Muscle of back (tissue), 13 donors: ENCODE measurements at places on chromosomes 11 and 22.

DNA sequence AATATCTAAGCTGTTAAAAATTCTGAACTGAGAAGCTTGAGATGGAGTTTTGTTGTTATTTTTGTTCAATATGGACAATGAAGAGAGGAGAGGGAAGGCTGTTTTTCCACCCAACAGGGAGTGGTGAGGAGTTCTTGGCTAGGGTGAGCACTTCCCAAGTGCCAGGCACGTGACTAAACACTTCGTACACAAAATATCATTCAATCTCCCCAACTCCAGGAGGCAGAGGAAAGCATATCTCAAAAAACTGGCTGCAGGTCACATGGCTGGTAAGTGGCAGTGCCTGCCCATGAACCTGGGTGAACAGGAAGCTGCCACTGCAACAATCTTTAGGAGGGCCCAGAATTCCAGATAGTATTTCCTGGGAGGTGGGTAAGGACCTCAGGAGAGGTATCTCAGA, 11.6 kb downstream of the ELF5 start:
- no peak for DNase-seq

DNA sequence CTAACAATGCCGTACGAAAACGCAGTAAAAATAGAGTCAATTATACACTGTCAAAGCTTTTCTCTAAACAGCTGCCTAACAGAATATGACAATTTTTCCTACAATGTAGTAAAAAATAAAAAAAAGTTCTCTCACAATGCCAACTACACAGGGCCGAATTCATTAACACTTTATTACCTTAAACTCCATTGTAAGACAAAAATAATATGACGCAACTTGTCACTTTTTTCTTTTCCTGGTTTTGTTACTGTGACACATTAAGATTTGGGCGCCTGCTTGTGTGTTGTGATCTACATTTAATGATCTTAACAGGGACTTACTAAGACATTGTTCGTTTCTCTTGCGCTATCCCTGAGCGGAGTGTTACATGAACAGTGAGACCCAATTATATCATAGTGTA, 204.1 kb downstream of the INSC start:
- DNase-seq: no peak

GRCh38 chr11:12377106-12377823, at the start of gene PARVA:
Gene PARVA, plus strand, starts transcription at chr11:12377571. Its CDS starts 77 bp downstream, at chr11:12377648.
- peak; percentile 93 for DNase-seq

GRCh38 chr11:128908391-128909246, 17.5 kb downstream of the KCNJ5 start:
- DNase-seq: no peak

GRCh38 chr11:104442321-104442720, 278.4 kb upstream of the PDGFD start:
- DNase-seq: no peak

DNA sequence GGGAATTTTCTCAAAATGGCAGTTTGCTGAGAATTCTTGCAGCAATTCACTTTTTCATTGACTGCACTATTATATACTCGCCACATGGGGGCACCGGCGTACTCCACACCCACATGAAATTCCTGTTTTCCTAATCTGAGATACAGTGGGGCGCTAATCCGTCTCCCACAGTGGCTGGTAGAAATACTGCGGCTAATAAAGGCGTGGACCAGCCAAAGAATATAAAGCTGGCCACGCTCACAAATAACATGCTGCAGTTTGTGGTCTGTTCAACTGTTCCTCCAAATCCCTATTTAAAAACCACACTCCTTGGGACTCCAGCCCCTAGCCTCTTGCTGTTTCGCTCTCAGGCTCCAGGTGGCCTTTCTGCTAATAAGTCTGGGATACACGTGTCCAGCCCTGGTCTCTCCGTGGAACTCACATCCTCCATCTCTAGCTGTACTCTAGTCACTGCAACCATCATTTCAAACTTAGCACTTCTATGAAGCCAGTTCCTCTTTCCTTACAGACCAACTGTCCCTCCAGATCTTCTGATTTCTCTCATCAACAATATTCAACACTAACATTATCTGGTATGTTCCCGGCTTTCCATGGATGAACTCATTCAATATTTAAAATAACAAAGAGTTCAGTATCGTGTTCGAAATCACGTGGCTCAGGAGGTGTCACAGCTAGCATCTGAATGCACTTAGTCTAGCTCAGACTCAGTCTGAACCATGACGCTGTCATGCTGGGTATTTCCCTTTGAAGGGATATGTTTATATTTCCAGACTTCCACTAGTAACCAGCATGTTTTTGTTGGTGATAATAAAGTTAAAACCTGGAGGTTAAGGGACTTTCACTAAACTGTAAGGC, 22.0 kb downstream of the TBRG1 start:
- DNase-seq: peak; percentile 62

- DNase-seq: peak; percentile 85
Observed at GRCh38 chr11:20097319-20098221, 62.7 kb downstream of the DBX1 start.

DNA sequence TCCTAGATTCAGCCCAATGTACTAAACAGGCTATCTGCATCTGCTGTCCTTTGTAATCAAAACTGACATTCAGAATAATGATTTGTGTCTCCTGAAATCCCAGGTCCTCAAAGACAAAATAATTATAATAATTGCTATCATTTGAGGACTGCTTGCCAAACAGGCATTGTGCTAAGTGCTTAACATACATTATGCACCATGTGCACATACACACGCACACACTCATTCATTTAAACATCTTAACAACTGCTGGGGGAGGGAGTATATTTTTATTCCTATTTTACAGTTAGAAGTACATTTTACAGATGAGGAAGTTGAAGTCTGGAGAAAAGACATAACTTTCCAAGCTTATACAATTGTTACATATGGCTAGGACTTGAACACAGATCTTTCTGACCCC, 308.0 kb upstream of the ZC3H12C start:
- no peak for DNase-seq

DNA sequence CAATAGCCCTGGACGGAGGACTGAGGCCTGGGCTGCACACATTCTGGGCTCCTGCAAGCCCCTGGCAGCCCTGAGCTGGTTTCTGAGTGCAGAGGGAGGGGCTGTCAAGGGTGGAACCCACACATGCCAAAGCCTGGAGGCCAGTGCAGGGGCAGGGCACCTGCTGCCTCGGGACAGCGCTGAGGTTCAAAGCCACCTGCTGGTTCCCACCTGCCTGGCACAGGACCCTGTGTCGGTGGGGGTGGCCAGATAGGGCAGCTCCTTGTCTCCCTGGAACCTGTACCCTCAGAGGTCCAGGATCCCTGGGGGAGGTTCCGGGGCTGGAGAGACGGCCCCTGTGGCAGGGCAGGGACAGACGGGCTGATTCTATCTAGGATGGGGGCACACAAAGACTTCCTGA, 40.8 kb downstream of the RTN4R start:
- DNase-seq: no peak

GRCh38 chr11:36249246-36249645, 40.0 kb downstream of the COMMD9 start:
- no peak for DNase-seq

DNA sequence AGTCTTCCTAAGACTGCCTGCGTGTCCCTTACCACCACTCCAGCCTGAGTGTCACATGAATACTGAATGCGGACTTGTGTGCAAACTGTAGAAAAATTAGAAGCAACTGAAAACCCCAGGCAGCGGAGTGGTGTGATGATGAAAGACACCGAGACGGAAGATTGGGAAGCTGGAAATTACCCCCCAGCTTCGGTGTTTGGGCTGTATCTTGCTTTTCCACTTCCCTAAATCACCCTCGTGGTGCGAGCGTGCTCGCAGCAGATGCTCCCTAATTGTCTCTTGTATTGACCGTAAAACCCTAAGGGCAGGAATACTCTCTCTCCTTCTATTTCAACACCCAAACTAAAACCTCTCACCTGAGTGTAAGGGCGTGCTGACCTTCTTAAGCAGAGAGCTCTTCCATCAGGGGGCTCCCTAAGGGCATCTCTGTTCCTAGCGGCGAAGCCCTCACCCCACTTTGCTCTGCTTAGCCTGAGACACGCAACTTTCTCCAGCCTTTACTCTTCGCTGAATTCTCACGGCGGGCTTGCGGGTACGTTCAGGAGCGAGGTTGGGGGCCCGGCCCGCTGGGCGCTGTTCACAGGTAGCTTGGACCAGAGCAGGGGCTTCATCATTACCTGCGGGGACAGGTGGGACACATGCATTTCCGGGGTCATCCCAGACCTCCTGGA, 62.4 kb downstream of the CRYBB2 start:
- DNase-seq: no peak
